ENCODE measurements at places on chromosomes 13 and 19.

- no peak for DNase-seq
Observed at GRCh38 chr13:45385907-45386553, 32.1 kb downstream of the SLC25A30 start.

DNA sequence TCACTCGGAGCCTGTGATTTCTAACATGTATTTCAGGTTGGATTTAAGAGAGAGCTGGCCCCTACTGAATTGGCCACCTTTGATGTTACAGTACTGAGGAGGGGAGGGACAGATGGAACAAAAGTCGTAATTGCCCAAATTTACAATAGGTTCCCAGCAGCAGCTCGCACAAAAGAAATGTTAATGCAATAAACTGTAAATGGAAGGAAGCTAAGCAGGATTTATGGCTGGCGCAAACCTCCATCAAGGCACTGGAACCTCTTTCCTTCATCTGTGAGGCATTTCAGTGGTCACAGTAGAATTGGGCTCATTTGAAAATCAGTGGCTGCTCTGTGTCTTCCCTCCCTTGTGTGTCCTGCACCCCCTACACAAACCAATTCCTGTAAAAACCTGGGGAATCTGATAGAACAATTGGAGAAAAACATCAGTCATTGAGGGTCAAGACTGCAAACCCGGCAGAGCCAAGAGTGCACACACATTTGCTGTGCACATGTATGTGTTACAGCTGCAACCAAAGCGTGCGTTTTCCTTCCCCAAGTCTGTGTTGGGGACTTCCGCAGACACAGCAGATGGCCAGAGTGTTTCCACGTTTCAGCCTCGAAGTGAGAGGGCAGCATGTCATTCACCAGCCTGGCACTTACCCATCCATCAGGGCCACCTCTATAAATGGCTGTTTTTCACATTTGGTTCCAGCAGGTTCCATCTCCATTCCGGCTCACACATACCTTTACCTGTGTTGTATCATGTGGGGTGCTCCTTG lies 192.8 kb downstream of the TM9SF2 start:
- no peak for DNase-seq

DNA sequence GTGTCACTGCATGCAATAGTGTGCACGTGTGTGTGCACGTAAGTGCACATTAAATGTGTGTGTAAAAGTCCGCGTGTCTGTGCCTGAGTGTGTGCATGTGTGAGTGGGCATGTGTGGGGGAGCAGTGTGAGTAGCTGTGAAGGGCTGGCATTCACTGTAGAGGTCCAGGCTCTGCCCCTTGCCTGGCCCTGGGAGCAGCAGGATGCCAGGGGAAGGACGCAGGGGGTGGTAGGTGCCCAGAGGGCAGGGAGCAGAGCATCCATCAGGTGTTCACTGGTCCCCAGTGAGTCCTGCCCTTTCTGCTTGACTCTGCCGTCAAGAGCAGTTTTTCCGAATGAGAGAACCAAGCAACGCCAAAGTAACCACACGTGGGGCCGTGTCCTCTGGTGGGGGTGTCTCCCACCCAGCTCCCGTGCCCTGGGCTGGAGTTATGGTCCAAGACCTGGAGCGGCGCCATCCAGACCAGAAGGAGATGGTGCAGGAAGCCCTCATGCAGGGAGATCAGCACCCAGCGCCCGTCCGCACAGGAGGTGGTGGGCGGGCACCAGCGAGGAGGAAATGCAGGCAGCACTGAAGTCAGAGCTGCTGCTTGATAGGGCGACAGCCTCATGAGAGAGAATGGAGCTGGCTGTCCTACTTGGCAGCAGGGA lies 68.5 kb downstream of the TEX29 start:
- peak; percentile 58 for DNase-seq

GRCh38 chr19:48634424-48635262 lies 2.5 kb downstream of the DBP start:
- peak; percentile 95 for DNase-seq

GRCh38 chr13:72651144-72651543 lies 76.3 kb downstream of the MZT1 start:
- DNase-seq: no peak

- no peak for DNase-seq
Observed at GRCh38 chr19:1717970-1718264, 35.4 kb upstream of the ONECUT3 start.

DNA sequence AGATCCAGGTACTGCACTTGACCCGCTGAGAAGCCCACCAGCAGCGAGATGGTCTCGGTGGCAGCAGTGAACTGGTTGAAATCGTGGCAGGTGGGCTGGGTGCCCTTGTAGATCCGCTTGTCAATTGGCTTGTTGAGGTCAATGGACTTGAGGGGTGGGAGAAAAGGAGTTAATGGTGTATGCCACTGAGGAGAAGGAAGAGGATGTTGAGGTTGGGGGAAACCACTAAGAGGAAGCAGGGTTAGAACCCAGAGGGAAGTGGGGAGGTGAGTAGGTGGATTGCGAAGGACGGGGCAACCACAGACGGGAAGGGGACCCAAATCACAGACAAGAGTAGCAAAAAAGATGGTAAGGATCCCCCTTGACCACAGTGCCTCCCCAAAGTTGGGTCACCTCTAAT lies 1.7 kb downstream of the DMWD start:
- no peak for DNase-seq

- DNase-seq: no peak
Observed at GRCh38 chr19:55486971-55487923, 989 bp upstream of the SSC5D start.

All from head of caudate nucleus (tissue), 42 donors.